HCEC 1CT (cell line): ENCODE measurements at places on chromosomes 2 and 18.

DNA sequence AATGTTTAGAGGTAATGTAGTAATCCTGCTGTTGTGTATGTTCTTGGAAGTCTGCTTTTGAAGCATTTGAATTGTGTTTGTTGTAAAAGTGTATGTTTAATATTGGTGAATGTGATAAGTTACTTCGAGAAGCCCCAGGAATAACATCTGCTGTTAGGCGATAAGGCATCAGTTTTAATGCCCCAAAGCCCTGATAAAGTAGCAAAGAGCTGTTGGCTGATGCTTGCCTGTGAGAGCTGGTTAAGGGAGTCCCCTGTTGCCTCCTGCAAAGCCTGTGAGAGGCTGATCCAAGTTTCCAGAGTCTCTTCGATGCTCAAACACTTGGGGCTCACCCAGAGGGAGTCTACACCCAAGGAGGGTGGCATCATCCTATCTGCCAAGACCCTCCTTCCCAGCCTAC lies 110.3 kb downstream of the RNF152 start:
- no peak for DNase-seq

DNA sequence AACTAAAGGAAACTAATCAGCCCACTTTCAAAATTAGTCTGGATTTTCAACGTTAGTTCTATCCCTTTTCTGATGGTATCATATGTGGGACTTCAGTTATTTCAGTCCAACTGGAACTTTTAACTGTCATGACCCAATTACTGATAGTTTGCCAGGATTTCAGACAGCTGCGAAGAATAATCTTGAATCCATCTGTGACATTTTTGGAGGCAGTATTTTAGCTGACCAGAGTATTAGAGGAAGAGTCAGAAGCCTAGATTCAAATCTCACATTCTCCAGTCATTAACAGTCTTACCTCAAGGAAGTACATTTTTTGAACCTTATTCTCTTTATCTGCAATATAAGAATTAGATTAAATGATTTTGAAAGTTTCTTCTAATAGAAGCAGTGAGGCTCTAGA lies 81.3 kb downstream of the PTRHD1 start:
- DNase-seq, result peak; percentile 19

GRCh38 chr2:28413152-28413898 lies 20.7 kb downstream of the FOSL2 start:
- DNase-seq, result no peak

DNA sequence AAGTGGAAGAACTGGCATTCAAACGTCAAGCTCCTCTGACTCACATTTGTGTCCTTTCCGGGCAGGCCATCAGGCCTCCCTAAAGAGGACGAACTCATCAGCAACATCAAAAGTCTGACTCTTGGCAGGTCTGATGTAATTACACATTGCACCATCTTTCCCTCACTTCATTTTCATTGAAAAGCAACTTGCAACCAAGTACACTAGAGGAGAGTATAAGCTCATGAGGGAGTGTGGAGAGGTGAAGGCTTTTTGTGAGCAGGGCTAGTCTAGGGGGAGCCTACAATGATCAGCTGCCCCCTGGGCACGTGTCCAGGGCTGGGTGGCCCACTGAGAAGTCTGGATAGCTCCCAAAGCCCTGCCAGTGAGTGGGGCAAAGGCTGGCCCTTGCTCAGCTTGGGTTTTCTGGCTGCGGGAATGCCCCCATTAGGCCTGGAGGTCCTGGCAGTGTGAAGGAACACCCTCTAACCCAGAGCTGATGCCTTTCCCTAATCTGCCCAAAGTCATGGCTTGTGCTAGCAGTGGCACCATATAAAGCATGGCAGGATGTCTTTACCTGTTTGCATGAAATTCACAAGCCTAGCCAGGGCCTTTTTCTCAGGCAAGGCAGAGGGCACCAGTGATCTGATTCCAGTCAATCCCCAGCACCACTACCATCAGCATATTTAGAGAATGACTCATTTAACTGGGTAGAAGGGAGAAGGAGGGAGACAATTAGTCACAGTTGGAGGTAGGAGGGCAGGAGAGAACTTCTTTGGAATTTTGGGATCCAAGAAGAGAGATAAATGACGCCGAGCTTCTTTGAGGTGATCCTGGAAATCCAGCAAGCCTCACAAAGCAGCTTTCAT lies 8.5 kb upstream of the DAW1 start:
- DNase-seq, result peak; percentile 90

GRCh38 chr2:10588931-10589330 lies 100.8 kb downstream of the NOL10 start:
- DNase-seq, result no peak

GRCh38 chr2:98294711-98295110 lies 51.5 kb upstream of the CNGA3 start:
- DNase-seq, result no peak

- no peak for DNase-seq
These were observed 121.3 kb upstream of the DDX18 start for GRCh38 chr2:117693154-117693553.

GRCh38 chr18:50820901-50821520 lies 1.2 kb upstream of the MRO start:
- DNase-seq, result no peak

- no peak for DNase-seq
These were observed 89.4 kb upstream of the SLC38A11 start for GRCh38 chr2:165044505-165045303.

- no peak for DNase-seq
These were observed 238.3 kb downstream of the ATAD2B start for GRCh38 chr2:23688486-23689130.

DNA sequence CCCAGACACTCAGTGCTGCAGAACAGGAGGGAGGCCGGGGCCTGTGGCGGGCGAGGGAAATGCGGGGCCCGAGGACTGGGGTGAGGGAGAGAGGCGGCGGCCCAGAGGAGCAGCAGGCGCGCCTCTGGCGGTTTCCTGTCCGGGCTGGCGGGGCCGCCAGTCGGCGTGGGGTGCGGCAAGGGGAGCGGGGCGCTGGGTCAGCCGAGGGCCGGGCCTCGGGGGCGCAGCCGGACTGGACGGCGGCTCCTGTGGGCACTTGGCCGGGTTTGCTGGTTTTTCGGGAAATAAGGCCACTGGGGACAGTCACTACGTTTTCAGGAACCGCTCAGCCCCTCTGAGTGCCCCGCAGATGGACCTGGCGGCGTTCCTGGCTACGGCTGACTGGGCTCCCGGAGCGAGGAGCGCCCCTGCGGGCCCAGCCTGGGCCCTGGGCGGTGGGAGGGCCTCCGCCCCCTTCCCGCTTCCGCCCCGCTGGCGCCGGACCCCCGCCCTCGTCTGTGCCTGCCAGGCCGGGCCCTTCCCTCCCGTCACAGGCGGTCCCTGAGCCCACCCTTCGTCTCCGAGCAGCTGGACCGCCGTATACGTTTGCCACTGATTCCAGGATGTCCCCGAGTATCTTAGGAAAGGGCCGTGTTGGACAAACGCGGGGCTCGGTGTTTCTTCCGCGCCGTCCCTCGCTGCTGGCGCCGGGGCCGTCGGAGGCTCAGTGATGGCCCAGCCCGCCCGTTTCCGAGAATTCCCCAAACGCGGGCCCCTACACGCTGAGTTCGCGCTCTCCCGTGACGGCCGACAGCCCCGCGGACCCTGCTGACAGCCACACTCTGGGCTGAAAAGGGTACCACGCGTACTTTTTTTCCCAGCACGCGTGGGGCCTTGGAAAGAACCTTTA lies 84.6 kb downstream of the FAM210A start:
- DNase-seq, result no peak

DNA sequence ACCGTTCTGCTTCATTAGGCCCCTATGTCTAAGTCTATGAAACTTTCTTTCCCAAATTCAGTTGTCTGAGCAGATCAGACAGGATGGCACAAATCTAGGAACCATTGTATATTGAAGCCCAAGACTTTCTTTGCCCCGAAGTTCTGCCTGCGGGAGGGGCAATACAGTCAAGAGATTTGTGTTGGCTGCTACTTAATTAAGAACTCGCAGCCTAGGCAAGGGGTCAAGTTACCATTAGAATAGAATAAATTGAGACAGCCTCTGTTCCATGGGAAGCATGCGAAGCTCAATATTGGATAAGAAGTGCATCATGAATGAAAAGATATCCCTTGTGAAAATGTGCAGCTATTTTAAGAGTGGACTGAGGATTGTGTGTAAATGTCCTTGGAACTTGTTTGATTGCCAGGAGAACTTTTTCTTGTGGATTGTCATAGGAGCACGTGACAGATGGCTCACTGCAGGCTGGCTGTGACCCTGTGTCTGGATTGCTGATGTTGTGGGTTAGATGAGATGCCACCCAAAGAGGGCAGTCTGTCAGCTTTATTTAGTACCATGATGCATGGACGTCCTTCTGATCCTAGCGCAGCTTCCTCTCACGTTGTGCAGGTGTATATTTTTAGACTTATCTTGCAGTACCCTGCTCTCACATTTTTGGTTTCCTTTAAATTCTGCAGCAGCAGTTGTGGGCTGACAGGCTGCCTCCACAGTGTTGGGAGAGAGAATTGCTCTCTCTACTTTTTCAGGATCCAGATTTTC lies 30.9 kb downstream of the HAUS1 start:
- DNase-seq, result no peak

DNA sequence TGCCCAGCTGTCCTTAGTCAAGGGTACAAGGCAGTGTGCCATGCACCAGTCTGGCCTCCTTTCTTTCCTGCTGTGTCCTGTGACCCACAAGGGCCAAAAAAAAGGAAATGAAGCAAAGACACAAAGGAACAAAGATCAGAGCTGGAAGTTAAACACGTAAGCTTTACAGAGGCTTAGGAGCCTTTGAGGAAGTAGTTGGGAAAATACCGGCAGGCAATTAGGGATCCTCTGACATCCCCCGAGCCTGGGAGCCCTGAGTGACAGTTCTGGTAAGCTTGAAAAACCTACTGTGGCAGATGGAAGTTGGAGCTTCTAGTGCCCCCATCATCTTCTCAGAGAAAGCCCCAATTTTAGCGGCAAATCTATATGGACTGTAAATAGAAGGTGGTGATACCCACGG lies 78.5 kb downstream of the SPRED2 start:
- DNase-seq, result no peak

DNA sequence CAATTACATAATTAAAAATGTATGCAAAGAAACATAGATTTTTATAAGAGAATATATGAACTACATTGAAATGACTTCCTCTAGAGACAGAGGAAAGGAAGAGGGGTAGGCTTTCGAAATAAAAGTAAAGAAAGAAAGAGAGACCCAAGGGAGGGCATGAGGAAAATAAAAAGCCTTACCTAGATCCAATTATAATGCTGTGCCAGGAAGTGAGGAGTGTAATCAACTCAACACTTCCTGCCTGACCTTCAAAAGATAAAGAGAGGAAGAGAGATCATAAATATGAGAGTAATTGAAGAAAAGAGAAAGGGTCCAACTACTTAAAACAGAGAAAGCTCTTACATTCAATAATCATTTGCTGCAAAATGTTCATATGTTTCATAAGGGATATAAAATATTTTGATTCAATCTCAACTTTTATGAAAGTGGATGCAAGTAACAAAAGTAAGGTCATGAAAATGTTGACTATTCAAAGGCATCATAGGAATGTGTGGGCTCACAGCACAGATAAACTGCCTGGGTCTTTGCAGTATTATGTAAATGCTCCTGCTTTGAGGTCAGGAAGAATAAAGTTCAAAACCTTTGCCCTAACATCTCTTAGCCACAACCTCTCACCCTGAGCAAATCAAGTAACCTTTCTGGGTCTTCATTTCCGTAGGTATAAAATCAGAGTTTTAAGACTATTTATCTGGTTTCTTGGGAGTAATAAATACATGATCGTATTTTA lies 1237.7 kb downstream of the LRP1B start:
- DNase-seq, result peak; percentile 26

GRCh38 chr18:62236252-62236651 lies 49.2 kb downstream of the RELCH start:
- DNase-seq, result no peak

- peak; percentile 55 for DNase-seq
These were observed 4.6 kb upstream of the LAMA3 start for GRCh38 chr18:23684515-23685197.

GRCh38 chr2:55019526-55020258 lies 30.6 kb downstream of the RTN4 start:
- DNase-seq, result peak; percentile 69

DNA sequence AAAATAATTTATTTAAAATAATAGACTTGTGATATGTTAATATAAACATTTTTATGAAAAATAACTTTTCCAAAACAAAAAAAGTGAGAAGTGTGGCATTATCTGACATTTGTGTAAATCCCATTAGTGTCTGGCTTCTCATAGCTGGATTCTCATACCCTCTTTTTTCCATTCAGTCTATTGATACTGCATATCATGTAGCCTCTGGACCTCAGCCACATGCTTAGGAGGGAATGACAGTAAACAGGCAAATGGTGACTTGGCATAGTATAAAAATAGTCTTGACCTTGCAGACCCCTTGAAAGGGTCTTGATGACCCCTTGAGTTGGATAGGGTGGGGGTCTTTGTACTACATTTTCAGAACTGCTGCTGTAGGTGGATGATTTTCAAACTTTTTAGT lies 29.2 kb downstream of the GALNT1 start:
- DNase-seq, result no peak

DNA sequence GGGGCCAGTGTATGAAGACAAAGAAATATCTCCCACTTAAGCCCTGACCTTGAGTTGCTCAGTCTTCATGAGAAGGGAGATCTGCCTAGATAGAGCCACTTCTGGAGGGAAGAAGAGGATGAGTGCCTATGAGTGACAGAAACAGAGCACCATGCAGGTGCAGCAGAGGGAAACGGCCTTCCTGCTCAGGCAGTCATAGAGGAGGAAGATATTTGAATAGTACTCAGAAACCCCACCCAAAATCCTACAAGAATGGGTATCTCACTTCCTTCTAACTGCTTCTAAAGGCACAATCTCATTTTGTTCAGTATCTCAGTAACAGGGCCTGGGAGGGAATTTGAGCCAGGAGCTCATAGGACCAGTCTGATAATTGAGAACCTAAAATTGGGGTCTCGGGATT lies 339.3 kb downstream of the ALK start:
- DNase-seq, result no peak

GRCh38 chr2:30702694-30703093 lies 104.6 kb downstream of the CAPN13 start:
- no peak for DNase-seq

- no peak for DNase-seq
These were observed 44.5 kb upstream of the ACVR2A start for GRCh38 chr2:147800316-147800715.

DNA sequence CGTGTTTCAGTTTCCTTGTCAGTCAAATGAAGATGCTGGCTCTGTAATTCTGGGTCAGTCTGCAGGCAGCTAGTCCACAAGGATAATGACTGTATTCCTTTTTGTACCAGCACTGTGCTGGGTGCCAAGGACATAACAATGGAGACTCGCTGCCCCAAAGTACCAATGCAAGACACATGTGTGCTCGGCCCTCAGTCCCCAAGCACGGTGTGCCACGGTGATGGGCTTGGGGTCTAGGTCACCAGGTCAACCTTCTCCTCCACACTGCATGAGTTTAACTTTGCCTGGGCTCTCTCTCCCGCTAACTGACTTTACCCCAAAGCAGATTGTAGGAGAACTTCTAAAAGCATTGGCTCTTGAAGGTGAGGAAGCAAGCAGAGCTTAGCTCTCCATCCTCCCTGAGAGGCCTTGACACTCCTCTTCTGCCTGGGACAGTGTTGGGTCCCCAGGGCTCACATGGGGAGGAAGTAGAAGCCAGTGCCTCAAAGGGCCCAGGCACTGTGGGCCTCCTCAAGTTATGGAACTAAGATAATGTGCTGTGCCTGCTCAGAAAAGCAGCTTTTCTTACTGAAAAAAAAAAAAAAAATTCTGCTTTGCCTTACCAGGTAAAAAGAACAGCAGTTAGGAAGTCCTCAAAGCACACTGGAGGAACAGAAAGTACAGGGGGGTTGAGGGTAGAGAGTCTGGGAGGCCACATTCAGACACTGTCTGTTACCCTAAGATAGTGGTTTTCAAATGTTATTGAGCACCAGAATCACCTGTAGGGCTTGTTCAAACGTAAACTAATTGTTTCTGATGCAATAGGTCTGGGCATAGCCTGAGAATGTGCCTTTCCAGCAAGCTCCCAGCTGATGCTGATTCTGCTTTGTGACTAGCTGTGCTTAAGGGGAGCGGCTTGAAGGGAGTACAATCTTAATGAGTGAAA lies 276.4 kb upstream of the CXCR4 start:
- no peak for DNase-seq
